ENCODE measurements at places on chromosomes 5 and 9.

GRCh38 chr9:133893191-133893994 lies 98.7 kb downstream of the VAV2 start:
- no peak for DNase-seq

- DNase-seq = no peak
Observed at GRCh38 chr9:134943836-134944235, 26.1 kb upstream of the FCN1 start.

DNA sequence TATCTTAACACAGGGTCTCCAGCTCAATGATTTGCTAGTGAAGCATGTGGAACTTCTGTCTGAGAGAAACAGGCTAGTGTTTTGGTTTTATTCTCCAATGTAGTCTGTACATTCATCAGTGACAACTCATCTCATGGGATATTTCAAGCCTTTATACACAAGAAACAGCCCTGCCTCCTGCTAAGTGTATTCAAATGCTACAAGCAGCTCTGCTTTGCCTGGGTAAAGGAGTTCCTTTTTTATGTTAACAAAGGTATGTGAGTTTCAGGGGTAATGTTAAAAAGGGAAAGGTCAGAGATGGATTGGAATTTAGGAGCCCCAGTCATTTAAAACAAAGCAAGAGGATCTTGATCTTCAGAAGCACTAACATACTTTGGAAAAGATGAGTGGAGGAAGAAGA lies 498.7 kb downstream of the ISL1 start:
- no peak for DNase-seq

- DNase-seq = no peak
Observed at GRCh38 chr5:172442592-172442991, 11.7 kb downstream of the SH3PXD2B start.

- no peak for DNase-seq
Observed at GRCh38 chr9:130010151-130010988, 32.6 kb downstream of the FNBP1 start.

DNA sequence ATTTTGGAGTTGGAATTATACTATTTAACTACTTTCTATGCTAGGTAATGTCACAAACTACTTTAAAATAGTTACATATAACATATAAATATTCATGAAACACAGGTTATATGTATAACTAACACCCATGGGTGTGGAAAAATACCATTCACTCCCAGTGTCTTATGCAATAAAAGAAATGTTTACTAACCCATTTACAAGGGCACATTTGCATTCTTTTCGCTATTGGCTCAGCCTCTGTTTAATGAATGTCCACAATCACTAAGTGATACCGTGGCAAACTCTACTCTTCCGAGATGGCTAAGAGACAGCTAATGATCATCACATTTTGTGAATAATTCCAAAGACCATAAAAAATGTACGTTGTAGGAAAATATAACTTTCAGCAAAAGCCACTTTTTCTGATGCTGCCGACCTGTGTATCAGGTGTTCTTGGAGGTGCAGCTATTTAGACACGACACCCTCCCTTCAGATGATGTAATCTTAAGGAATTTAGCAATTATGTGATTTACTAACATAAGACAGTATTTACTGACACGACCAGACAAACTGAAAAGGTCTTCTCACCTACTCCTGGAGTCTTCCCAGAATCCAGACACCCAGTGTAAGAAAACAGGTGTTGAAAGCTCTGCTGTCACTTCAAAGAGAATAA lies 121.7 kb upstream of the FAM120A start:
- DNase-seq = no peak

- DNase-seq = no peak
Observed at GRCh38 chr5:90939211-90939610, 380.6 kb downstream of the ADGRV1 start.

GRCh38 chr9:70494221-70494620 lies 79.8 kb upstream of the KLF9 start:
- no peak for DNase-seq
